Astrocyte (in vitro differentiated cells and primary cell): ENCODE measurements at places on chromosomes 6 and 20. TPM values are rescaled to one million over a fixed set of nuclear protein-coding genes. Genes with fewer than 3 reads are reported as not detected.

- DNase-seq, result no peak
These were observed 10.1 kb downstream of the UTRN start for GRCh38 chr6:144295211-144295610.

DNA sequence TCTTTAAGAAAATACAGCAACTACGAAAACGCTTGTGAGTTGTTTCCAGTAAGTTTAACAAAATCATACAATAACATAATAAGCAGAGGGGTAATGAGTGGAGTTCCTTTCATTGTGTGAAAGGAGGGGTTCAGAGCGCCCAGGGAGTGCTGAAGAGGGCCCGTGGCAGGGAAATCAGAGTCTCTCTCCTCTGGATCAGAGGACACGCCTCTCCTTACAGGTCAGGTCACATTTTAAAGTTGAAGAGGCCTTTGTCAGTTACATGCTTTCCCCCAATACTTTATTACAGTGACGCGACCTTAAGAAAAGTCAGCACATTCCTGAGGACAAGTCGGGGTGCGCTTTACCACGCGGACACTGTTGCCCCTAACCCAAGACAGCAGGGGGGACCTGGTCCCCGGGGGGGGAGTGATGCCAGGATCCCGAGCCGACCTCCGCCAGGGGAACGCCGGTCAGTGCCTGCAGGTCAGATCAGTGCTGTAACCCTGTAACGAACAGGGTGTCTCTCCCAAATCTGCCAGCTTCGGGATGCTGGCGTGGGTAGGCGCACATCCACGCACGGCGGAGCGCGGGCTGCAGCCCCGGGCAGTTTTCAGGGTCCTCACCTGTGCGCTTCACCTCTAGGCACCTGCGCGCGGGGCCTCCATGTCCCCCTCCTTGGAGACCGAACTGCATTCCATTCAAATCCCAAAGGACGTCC is 848 bp downstream of the DACT2 start:
- no peak for DNase-seq

The MOG gene
- total RNA-seq, result not detected in 2 replicates

GRCh38 chr6:11056871-11057270 is 12.8 kb upstream of the ELOVL2 start:
- DNase-seq, result no peak

- no peak for DNase-seq
These were observed 19.2 kb upstream of the SSR1 start for GRCh38 chr6:7332090-7332745.

GRCh38 chr20:62682912-62683517 is 25.6 kb upstream of the NTSR1 start:
- no peak for DNase-seq

- no peak for DNase-seq
These were observed 94.3 kb upstream of the NKX2-2 start for GRCh38 chr20:21607971-21608725.

The GHRH gene
- not detected in 2 replicates for total RNA-seq
